ENCODE measurements at places on chromosomes 3 and 15.

DNA sequence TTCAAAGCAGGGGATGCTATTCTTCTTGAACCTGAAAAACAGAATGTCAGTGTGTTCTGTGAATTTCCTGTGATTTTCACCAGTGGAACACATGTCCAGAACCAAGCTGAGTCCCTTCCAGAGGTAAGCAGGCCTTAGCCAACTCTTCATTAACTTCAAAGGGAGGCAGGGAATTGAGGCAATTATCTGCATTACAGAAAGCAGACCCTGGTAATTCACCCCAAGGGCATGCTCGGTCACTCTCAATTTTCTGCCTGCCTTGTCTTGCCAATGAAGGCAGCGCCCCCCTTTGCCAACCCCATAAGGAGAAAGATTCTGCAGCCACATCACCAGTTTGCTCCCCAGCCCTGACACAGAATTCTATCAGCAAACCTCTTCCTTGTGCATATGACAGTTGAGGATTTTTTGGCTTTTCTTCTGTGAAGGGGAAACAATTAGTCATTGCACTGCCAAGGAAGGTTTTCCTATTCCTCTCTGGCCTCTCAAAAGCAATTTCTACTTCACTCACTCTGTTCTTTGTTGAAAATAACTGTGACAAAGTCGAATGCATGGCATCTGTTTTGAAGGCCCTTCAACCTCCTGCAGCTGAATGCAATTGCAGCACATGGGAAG is 85.3 kb downstream of the HHLA2 start:
- no peak for DNase-seq

- DNase-seq, result peak; percentile 81
These were observed 129.0 kb downstream of the RPL22L1 start for GRCh38 chr3:170740726-170741591.

DNA sequence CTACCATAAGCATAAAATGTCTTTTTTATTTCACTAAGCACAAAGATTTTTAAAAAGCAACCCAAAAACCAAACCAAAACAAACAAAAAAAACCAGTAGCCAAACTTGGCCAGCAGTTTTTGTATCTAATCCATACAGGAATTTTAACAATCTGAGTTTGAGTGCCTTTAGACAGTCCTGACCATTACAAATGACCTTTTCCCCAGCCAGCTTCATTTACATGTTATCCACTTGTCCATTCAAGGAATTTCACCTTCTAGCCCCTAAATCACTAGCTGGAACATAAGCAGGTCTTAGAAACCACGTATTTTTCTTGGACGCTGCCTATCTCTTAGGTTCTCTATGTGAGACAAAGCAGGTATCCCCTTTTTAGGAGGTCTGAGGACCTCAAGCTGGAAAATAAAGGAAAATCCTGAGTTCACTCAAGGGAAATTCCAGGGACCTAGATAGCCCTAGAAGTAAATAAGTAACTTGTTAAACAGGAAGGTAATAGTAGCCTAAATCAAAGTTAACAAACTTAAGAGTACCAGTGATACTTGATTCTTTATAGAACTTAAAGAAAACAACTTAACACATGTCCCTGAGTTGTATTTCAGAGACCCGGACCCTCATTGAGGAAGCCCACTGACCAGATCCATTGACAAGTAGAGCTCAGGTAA is 34.2 kb downstream of the CIP2A start:
- no peak for DNase-seq

DNA sequence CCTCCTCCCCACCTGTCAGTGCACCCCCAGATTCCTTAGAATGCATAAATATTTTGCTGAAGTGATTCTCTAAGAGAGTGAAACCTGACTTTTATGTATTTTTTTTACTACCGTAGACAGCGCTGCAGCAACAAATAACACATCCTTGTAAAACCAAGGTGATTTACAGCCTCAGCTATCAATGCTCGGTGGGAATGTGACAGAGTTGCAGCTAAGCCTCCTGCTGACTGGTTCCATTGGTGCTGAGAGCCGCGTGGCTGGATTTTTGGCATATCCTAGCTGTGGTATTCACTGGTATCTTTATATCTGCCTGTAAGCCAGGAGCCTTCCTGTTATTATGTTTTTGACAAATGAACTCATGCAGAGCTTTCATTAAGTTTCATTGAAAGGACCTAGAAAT is 11.0 kb downstream of the FGD5 start:
- no peak for DNase-seq

DNA sequence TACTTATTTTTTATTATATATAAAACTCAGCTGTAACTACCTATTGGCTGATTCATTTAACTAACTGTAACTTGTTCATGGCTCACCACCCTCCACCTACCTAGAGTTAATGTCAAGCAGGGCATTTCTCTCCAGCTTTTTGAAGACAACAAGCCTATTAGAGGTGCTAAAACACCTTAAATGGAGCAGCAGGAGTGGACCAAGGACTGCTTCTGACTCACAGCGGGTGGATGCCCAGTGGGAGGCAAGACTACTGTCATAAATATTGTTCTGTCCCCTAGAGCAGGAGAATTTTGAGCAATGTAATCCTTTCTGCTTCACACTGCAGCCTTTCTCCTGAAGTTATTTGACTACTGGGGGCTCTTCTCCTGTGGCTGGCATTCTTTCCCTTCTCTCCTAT is 146.9 kb downstream of the CLSTN2 start:
- no peak for DNase-seq

DNA sequence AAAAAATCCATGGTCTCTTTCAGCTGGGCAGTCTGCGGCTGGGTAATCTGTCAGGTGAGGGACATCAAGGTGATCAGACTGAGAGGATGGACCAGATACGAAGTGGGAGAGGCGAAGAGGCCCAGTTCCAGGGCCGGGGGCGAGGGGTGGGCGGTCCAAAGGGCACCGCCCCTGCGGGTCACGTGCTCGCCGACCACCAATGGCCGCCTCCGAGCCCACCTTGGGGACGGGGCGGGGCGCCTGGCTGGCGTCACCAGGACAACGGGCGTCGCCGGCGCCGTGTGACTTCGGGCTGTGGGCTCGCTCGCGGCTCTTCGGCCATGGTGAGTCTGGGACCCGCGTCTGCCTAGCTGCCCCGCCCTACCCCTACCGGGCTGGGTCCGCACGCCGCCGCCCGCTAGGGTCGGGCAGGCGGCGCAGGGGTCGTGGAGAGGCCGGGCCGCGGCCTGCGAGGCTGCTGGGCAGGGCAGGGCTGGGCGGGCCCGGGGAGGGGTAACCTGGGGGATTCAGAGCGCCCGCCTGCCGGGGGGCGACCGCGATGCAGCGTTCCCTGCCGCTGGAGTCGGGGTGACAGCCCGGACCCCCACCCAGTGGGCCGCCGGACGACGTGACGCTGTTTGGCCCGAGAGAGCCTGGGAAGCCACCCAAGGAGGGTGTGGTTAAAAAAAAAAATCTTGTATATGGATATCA is at the start of gene FBXL2:
Gene FBXL2, plus strand, starts transcription at position 250 of the 690 bp plus-strand sequence. Its CDS starts 71 bp downstream, at position 321.
- peak; percentile 79 for DNase-seq
